HS-27A (cell line): ENCODE measurements at places on chromosomes 7 and 10.

- DNase-seq = no peak
These were observed 27.2 kb downstream of the EZH2 start for GRCh38 chr7:148856891-148857290.

DNA sequence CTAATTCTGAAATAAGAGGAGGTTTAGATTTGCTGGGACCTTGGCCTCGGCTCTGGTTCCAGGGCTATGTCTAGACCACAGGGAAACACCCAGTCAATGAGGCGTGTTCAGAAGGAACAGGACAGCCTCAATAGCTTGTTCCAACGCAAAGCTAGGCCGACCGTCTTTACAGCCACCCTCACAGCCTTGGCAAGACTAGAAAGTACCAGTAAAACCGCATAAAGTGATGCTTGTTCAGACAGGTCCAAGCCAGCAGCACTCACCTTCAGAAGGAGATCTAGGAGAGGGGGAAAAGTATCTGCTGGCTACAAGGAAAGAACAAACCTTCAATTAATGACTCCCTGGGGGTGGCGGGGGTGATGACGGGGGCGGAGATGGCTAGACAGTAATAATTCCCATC is 50.1 kb upstream of the LMTK2 start:
- no peak for DNase-seq

GRCh38 chr7:118153551-118154177 is 30.3 kb upstream of the LSM8 start:
- DNase-seq = no peak

DNA sequence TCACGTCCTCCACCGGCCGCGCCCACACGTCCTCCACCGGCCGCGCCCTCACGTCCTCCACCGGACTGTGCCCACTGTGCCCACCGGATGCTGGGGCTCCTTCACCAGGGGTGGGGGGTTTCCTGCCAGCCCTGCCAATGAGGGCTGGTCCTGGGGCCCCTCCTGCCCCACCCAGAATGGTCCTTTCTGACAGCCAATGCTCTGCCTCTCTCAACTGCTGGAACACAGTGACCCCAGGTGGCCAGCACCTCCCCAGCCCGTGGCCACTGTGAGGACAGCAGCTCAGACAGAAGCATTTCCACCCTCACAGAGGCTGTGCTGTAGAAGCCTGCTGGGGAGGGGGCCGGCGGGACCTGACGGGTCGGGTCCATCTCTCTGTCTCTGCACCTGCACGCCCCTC is 90.1 kb upstream of the DNAAF5 start:
- no peak for DNase-seq

GRCh38 chr10:50271564-50272250 is 20.4 kb upstream of the ASAH2 start:
- no peak for DNase-seq

DNA sequence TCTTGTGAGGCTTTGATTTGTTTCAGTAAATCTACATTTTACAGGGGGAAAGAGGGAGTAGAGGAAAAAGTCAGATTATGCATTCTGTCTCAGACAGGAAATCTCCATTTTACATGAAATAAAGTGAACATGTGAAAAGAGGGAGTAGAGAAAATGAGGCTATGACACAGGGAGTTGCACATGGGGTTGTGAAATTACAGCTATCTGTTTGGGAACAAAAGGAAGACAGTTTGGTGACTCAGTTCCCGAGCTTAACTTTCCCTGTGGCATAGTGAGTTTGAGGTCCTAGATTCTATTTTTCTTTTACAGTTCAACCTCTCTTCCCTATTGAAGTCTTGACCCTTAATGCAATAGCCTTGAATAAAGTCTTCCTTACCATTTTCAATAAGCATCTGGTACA is 63.2 kb upstream of the AGR3 start:
- no peak for DNase-seq

GRCh38 chr10:78170026-78170475 is 136.4 kb downstream of the RPS24 start:
- no peak for DNase-seq

GRCh38 chr7:1021931-1022330 is 22.4 kb upstream of the GPR146 start:
- DNase-seq = no peak

GRCh38 chr7:112654322-112655216 is 135.6 kb downstream of the TMEM168 start:
- no peak for DNase-seq

- no peak for DNase-seq
These were observed 144.3 kb downstream of the KCNMA1 start for GRCh38 chr10:77493239-77493806.

DNA sequence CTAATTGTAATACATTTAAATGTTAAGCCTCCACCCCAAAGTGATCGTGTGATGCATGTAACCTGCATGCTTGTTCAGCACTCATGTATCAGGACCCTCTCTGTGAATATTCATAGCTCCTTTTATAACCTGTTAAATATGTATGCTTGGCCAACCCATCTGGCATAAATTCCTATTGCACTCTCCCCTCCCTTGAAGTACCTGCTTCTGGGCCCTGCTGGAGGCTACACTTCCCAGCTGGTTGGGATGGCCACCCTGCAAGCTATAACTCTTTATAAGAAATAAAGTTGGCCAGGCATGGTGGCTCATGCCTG is 149.7 kb downstream of the SH2D4B start:
- no peak for DNase-seq

GRCh38 chr7:22481726-22482125 is 18.3 kb downstream of the STEAP1B start:
- DNase-seq = no peak

DNA sequence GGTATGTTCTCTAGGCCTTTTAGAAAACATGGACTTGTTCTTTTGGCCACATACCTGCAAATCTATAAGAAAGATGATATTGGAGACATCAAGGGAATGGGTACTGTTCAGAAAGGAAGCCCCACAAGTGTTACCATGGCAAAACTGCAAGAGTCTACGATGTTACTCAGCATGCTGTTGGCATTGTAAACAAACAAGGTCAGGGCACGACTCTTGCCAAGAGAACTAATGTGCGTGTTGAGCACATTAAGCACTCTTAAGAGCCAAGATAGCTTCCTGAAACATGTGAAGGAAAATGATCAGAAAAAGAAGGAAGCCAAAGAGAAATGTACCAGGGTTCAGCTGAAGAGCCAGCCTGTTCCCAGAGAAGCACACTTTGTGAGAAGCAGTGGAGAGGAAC is 37.1 kb downstream of the SDK1 start:
- no peak for DNase-seq

DNA sequence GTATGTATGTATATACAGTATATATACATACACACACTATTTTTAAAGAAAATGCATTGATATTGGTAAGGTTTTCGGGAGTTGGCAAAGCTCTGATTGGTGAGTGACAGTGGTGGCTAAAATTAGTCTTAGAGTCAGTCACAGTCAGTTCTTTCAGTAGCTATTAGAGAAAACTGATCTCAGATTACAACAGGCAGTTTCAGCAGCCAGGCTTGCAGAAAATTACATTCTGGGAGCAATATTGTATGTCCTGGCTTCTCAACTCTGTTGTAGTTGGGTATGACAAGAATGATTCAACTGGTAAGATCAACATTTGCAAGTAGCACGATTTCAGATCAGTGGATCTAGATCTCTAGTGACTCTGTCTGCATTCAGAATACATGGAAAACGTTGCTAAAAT is 897.9 kb upstream of the AUTS2 start:
- DNase-seq = no peak

DNA sequence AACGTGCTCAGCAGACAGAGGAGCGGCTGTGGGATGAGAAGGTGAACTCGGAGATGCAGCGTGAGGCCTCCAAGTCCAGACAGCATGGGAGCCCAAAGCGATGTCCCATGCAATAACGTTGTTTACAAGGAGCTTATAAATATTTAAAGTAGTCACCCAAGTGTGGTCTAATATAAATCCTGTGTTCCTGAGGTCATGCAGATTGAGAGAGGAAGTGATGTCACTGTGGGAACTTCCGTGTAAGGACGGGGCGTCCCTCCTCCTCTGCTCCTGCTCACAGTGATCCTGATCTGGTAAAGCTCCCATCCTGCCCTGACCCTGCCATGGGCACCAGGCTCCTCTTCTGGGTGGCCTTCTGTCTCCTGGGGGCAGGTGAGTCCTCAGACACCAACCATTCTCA is 94.7 kb upstream of the PRSS58 start:
- no peak for DNase-seq

DNA sequence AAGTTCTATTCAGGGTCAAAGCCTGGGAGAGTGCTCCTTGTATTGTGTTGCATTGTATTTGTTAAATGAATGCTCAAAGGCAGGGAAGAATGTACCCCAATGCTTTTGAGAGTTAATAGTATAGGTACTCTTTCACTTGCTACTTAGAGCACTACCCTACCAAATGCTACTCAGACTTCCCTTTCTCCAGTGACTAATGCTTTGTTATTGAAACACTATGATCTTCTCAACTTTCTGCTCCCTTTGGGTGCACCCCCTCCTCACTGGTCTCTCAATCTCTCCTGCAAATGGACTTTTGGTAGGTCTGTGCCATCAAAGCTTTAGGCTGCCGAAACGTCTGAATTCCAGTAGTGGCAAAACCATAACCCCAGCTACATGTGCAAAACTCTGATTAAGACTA is 177.7 kb upstream of the AHR start:
- no peak for DNase-seq

GRCh38 chr10:53162856-53163255 is 390.3 kb upstream of the MBL2 start:
- DNase-seq = no peak

- DNase-seq = no peak
These were observed 57.9 kb downstream of the NOD1 start for GRCh38 chr7:30420662-30421061.

GRCh38 chr10:102096449-102096848 is 23.7 kb downstream of the LDB1 start:
- DNase-seq = no peak

- DNase-seq = no peak
These were observed 68.0 kb upstream of the PCDH15 start for GRCh38 chr10:54869022-54869421.

GRCh38 chr10:49408519-49409306 is 12.8 kb upstream of the DRGX start:
- DNase-seq = no peak

DNA sequence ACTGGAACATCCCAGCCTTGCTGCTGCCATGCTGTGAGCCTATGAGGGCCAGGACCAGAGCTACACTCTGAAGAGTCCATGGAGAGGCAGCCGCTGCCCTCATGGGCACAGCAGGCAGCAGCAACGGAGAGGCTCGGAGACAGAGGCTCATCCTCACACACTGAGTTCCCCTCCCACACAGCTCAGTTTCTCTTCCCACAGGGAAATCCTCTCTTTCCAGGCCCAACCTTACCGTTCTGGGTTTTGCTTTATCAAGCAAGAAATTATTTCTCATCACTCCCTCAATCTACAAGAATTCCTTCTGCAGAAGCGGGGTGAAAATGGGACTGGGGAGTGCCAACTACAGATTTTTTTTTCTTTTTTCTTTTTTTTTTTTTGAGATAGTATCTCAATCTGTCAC is 36.6 kb downstream of the GOLGA7B start:
- DNase-seq = no peak

- DNase-seq = no peak
These were observed 69.4 kb downstream of the ARL4A start for GRCh38 chr7:12756821-12757220.

GRCh38 chr7:137151041-137151689 is 192.4 kb downstream of the PTN start:
- no peak for DNase-seq

DNA sequence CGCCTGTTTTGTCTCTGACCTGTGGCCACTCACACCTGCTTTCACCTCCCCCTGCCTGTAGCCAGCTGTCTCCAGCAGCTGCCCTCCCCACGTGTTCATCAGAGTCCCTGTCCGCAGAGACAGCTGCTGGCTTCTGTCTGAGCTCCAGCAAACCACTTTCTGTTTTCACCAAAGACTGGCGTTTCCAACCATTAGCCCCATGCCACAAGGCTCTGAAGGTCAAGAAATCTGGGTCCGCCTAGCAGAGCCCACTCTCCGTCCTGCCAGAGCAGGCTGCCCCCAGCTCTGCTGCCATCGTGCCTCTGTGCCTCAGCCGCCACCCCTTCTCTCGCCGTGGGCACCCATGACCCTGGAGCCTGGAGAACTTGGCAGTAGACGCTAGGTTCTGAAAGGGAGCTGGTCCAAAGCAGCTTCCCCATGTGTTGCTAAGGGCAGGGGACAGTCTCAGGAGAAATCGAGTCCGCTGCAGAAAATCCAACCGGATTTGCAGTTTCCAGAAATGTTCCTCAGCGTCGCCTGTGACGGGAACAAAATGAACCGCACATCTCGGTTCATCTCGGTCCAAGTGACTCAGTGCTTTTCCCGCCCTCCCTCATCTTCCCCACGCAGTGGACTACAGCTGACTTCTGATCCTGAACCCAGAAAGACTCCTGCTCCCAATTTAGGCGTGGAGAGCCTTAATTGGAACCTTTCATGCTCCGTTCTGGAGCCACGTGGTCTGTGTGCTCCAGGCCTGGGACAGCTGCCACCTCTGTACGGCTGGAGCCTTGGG is 28.0 kb downstream of the TMEM120A start:
- no peak for DNase-seq

- DNase-seq = no peak
These were observed 29.8 kb downstream of the LMTK2 start for GRCh38 chr7:98136423-98136822.

GRCh38 chr10:114060456-114060855 is 16.8 kb downstream of the ADRB1 start:
- no peak for DNase-seq

DNA sequence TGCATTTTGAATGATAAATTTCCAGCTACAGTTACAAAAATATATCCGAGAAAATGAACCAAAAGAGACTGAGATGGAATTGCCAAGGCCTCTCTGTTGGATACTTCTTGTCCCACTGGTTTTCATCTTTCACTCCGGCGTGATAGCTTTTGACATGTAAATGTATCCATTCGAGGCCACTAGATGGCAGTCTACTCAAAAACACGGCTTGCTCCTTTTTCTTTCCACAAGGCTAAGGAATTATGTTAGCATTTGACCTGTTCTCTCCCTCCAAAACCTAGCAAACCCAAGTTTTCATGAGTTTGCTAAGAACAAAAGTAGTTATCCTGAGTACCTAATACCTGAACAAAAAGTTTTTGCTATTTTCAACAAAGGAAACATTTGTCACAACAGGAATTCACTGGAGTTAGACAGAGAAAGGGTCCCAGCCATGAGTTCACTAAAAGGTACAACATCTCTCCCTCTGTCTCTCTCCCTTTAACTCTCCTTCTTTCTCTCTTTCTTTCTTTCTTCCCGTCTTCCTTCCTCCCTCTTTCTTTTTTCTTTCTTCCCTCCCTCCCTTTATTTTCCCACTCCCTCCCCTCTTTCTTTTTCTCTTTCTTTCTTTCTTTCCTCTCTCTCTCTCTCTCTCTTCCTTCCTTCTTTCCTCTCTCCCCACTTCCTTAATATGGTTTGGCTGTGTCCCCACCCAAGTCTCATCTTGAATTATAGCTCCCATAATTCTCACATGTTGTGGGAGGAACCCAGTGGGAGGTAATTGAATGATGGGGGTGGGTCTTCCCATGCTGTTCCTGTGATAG is 207.9 kb upstream of the MYO3A start:
- no peak for DNase-seq

DNA sequence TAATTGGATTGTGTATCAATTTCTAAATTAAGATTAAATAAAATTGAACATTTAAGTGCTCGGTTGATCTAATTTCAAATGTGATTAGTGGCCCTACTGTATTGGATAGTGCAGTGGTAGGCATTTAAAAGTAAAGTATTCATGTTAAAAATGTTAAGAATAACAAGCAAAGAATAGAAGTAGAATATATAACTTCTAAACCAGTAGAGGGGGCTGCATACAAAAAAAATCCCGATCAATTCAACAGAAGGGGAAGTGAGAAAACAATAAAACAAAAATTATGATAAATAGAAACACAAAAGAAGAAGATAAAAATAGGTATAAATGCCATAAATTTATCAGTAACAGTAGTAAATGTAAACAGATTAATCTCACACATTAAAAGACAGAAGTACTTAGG is 24.9 kb upstream of the WDFY4 start:
- DNase-seq = no peak

- DNase-seq = no peak
These were observed 41.3 kb upstream of the TES start for GRCh38 chr7:116169060-116169459.
